Stimulated activated CD4-positive, alpha-beta T cell treated with anti-CD3 and anti-CD28 coated beads, TNF-alpha, amount 100 ng/mL, for 24 hours (primary cell): ENCODE measurements at places on chromosomes 2 and 18.

DNA sequence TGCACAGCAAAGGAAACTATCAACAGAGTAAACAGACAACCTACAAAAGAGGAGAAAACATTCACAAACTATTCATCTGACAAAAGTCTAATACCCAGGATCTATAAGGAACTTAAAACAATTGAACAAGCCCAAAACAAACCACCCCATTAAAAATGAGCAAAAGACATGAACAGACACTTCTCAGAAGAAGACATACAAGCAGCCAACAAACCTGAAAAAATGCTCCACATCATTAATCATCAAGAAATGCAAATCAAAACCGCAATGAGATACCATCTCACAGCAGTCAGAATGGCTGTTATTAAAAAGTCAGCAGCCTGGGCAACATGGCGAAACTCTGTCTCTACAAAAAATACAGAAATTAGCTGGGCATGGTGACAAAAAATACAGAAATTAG is 110.2 kb upstream of the LDLRAD4 start:
- DNase-seq: no peak

GRCh38 chr18:73355121-73355520 is 487.3 kb upstream of the NETO1 start:
- no peak for DNase-seq

- no peak for DNase-seq
Observed at GRCh38 chr2:127065299-127065939, 41.5 kb downstream of the BIN1 start.

DNA sequence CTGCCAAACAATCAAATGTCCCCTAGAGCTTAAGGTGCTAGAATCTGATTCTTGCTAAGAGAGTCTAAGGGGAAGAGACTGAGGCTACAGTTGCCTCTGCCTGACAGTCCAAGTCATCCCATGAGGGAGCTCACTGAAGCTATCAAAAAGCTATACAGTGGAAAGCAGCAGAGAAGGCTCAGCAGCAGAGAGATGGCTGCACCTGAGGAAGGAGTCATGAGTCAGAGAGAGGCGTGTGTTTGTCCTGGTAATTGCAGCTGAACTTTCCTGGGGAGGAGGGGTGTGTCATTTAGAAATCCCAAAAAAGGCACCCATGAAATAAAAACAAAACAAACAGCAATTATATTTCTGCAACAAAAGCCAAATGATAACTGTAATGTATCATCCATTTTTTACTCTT is 305.2 kb upstream of the UBE2E3 start:
- no peak for DNase-seq

- no peak for DNase-seq
Observed at GRCh38 chr2:184370954-184371353, 227.4 kb upstream of the ZNF804A start.

DNA sequence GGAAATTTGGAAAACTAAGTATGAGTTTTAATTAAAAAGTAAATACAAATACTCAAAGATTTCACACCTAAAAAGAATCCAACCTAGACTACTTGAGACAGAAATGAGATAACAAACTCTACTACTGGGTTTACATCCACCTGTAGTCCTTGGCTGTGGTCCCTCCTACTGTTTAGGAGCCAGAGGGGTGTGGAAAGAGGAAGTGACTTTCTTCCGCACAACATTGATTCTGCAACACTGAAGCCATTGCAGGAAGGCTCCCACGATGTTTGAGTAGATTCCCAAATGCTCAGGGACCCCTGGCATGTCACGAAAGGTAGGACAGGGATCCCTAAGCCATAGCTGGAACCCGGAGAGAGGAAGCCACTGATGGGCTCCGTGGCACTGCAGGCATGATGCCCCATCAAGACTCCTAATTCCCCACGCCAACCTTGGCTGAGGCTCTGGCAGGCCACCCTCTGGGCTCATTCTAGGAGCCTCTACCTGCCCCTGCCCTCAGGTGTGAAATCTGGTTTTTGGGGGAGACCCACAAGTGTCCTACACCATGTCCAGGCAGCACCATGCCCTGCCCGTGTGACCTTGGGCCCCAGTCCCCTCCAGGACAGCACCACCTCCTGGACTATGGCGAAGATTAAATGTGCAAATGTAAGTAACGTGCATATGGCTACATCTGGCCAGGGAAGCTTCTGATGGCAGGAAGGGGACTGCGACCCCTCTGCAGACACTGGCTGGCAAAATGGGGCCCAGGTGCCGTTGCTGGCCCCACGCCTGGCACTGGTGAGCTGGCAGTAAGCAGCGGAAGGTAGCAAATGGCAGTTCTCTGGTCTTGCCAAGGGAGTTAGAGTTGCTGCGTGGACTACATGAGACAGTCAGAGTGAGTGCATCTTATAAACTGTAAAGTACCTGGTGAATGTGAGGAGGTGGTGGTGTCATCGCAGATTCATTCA is 38.2 kb upstream of the MAL start:
- DNase-seq: no peak

GRCh38 chr2:72981536-72981935 is 64.2 kb downstream of the EMX1 start:
- no peak for DNase-seq

DNA sequence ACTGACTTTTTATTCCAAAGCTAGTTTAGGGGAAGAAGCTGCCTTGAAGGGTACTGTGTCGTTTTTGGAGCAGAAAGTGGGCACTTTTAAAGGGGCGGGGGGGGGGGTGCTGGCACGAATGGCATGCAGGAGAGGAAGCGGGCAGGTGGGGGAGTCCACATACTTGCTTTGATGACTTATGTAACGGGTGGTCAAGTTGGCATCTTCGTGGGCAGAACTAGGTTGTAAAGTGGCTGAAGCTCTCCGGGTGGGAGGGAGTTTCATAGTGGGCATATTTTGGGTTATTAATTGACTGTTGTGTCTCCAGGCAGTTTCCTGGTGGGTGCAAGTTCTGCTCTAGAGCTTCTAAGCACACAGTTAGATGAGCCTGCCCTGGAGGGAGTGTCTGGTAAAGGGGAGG is 19.9 kb downstream of the PCARE start:
- DNase-seq: no peak

GRCh38 chr2:122596598-122596997 is 841.1 kb downstream of the TSN start:
- DNase-seq: no peak

DNA sequence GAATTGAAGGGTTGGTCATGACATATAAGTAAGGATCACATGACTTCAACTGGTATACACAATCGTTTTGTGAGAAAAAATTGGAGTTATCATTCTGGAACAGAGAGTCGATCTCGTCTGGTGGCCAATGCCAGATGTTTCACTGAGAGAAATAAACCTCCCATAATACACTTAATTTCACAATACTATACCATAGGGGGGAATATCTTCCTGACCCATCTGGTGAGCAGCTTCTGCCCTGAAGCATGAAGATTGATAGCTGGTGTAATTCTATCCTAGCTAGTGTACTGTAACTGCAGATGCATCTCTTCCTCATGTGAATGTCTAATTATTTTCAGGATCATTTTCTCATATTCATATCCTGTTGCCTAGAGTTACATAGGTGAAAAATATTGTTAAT is 15.7 kb upstream of the CDH7 start:
- no peak for DNase-seq

GRCh38 chr2:131046028-131046917 is 47.0 kb downstream of the FAM168B start:
- DNase-seq: no peak

GRCh38 chr2:235573331-235574221 is 79.7 kb downstream of the AGAP1 start:
- no peak for DNase-seq

GRCh38 chr2:159077869-159078268 is 109.4 kb downstream of the TANC1 start:
- no peak for DNase-seq

DNA sequence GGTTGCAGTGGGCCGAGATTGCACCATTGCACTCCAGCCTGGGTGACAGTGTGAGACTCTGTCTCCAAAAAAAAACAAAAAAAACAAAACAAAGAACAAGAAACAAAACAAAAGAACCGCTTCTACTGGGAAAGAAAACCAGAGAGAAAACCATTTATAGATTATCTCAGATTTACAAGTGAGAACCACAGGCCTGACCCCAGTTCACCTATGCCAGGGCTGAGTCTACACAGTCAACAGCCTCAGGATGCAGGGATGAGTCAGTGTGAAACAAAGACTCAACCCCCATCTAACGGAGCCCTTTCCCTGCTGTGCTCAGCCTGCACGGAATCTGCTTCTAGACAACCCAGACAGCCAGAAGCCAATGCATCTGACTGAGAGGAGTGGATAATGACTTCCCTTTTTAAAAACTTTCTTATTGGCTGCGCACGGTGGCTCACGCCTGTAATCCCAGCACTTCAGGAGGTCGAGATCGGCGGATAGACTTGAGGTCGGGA is 25.5 kb upstream of the YWHAQ start:
- peak; percentile 24 for DNase-seq

GRCh38 chr2:188524519-188525113 is 232.9 kb downstream of the GULP1 start:
- no peak for DNase-seq

- DNase-seq: no peak
Observed at GRCh38 chr2:17195016-17195415, 323.2 kb downstream of the RAD51AP2 start.

DNA sequence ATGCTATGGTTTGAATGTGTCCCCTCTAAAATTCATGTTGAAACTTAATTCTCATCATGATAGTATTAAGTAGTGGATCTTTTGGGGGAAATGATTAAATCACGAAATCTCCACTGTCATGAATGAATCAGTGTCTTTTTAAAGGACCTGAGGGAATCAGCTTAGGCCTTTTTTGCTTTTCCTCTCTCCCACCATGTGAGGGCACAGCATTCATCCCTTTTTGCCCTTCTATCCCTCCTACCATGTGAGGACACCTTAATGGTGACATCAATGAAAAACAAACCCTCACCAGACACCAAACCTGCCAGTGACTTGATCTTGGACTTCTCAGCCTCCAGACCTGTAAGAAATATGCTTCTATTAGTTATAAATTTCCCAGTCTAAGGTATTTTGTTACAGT is 247.1 kb upstream of the UBE2E3 start:
- no peak for DNase-seq

DNA sequence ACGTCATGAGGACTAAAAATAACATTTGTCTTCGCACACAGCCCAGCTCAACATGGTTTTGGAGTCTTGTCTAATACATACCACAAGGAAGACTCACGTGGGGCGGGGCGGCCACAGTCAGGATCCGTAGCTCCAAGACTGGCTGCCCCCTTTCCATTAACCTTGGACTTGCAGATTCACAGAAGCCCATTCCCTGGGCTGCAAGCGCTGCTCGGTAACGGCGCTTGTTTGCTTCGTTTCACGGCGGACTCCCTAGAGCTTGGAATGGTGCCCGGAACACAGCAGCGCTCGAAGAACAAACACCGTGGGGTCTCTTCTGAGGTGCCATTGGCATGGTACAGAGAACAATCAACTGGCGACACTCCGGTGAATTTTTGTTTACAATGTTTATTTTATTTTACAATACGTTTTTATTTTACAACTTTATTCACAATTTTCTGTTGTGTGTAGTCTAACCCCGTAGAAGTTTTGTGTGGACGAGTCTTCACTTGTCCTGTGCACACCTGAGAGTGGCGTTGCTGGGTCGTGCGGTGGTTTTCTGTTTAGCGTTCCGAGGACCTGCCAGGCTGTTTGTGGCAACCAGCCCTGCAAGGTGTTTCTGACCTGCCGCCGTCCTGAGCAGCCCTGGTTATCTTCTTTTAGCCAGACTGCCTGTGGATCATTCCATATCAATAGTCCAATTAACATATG is 126.5 kb downstream of the GALR1 start:
- no peak for DNase-seq
